ENCODE measurements at places on chromosomes 16 and 17. TPM values are rescaled to one million over a fixed set of nuclear protein-coding genes. Genes with fewer than 3 reads are reported as not detected.

Gene TBC1D3I
- polyA plus RNA-seq, result 0.87 TPM

Gene PRR15L
- polyA plus RNA-seq, result 1.9 TPM

Gene TPSD1
- polyA plus RNA-seq, result 1.1 TPM

Gene MXRA7
- 47.1 TPM for polyA plus RNA-seq

Gene OSGIN1
- 3.8 TPM for polyA plus RNA-seq

Gene ZNF598
- polyA plus RNA-seq, result 46.2 TPM

All from thymus (tissue), 14 donors.